ENCODE measurements at places on chromosomes 2 and 18.

DNA sequence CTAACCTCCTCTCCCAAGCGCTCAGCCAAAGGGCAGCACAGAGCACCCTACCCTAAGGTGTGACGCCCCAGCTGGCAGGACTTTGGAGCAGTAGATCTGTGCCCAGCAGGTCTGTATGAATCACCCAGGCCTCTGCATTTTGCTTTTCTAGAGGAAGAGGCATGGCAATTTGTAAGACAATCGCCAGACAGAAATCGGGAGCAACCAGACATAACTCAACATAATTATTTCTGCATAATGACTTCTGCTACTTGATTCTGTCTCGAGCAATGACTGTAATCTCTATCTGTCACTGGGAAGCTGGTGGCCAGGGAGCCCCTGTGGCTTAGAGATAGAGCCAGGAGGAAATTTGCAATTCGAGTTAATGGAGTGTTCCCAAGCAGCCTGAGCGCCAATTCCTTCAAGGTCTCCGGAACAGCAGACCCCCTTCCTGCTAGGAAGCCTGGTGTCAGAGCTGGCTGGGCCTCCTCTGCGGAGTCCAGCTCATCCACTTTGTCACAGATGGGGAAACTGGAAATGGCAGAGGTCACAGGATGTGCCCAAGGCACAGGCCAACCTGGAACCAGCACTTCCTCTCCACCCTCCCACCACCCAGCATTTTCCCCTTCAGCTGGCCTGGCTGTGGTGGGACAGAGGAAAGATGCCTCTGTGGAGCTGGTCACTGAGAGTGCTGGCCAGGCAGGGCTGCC, 55.0 kb downstream of the ODC1 start:
- DNase-seq = no peak

DNA sequence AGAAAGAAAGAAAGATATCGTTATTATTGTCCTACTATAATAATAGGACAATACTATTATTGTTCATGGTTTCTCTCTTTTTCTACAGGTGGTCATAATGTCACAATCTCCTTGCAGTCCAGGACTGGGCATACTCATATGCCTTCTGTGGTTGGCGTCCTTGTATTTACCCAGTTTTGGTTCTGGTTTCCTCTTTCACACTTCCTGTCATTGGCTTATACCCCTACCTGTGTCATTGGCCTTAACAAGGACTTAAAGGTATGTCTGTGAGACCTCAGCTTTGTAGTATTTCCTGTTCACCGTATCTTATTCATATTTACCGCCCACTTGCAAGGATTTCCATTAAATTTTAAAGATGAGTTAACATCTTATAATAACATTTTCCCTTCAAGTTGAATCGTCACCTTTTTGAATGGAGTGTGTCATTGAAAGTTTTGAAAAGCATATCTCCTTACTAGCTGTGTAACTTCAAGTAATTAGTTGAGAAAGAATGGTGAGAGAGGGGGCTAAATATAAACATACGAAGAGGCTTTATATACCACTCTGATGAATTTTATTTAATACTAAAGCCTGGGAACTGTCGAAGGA, 36.5 kb upstream of the HTR2B start:
- no peak for DNase-seq

GRCh38 chr18:58218117-58218516, 174.1 kb downstream of the NEDD4L start:
- DNase-seq = no peak

GRCh38 chr2:169925968-169926367, 98.7 kb downstream of the UBR3 start:
- DNase-seq = no peak

GRCh38 chr18:46155641-46156051, 51.5 kb downstream of the HAUS1 start:
- no peak for DNase-seq

DNA sequence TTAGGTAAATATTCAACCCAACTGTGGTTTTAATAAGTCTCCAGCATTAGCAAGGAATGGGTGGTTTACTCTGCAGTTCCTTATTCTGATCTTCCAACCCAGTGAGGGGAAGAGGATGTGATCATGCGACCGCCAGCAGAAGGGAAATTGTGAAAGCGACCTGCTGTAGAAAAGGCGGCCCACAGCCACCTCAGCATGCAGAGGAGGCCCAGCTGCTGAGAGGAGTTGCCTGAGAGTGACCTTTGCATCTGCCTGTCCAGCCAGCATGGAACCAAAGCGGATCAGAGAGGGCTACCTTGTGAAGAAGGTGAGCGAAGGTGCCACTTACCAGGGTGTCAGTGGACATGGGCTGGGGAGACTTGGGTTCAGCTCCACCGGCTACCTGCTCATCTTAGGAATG, at the start of gene PLEK:
Gene PLEK (plus strand): TSS at position 196 of the 400 bp plus-strand sequence. CDS start 70 bp downstream, at position 266.
- DNase-seq = no peak
